ENCODE measurements at places on chromosomes 16 and 17. TPM values are rescaled to one million over a fixed set of nuclear protein-coding genes. Genes with fewer than 3 reads are reported as not detected.

Gene LRRC37A
- total RNA-seq: 1.7 TPM

Gene CDH8
- total RNA-seq: not detected

Gene CES1
- 0.60 TPM for total RNA-seq

Gene TLCD3B
- total RNA-seq: not detected

Gene MPV17L
- total RNA-seq: 0.47 TPM
